Activated CD4-positive, alpha-beta memory T cell treated with anti-CD3 and anti-CD28 coated beads, Interleukin-2, amount 10 ng/mL, durations not matched to agents 7 days and 5 days (primary cell): ENCODE measurements at places on chromosomes 16 and 17.

DNA sequence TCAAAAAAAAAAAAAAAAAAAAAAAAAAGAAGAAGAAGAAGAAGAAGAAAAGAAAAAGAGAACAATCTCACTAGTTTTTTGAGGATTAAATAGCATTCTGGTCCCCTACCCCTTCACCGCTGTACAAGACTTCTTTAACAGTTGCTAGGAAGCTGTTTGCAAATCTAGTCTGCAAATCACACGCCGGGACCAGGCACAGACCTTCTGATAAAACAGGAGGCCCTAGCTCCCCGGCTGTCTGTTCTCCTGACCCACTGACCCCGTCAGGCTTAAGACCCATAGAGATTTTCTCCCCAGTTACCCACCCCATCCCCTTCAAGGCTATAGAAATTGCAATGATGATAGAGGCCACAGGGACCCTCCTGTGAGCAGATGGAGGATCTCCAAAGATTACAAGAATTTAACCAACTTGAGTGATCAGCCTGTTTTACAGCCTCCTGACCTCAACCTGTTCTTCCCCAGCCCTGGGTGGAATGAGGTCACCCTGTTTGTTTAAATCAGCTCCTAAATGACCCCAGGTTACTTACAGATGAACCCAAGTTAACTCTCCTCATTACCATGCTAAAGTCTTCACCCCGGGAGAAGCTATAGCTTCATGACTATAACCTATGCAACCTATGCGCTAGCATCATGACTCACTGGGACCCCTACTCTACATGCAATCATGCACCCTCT lies 11.8 kb upstream of the SULT1A1 start:
- DNase-seq: no peak

DNA sequence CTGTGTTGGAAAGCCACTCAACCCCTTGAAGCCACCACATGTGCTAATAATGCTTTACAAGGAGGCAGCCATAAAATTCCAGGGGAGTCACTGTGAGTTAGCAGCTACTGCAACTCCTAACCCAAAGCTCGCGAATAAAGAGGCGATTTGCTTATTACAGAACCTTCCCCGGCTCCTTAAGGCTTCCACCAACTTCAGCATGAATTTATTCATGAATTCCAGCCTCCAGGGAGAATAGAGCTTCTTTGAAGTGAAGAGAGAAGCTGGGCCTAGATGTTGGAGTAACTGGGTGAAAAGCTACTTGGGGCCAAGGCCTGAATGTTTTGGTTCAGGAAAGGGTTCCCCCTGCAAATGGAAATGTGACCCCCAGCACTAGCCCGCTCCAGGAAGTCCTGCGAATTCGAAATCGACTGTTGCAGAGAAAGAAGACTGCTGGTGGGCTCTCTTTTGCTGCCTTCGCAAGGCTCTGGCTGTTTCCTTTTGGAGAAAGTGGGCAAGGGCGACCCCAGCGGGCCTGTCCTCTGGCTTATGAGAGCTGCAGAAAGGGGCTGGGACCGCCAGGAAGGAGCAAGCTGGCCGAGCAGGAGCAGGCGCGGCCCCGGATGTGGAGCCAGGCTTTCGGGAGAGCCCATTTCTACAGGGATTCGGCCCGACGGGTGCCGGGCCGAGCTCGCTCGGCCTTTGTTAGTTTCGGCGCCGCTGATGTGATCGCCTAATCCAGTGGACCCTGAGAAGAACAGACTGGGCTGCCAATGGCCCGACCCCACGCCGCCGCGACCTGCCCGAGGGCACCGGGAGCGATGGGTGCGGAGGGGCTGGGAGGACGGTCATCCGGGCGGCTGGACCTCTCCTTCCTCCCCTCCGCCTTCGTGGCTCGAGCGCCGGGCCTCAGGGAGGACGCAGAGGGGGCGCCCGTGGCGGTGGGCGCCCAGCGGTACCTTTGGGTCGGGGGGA lies 7.6 kb downstream of the CBX8 start:
- no peak for DNase-seq

DNA sequence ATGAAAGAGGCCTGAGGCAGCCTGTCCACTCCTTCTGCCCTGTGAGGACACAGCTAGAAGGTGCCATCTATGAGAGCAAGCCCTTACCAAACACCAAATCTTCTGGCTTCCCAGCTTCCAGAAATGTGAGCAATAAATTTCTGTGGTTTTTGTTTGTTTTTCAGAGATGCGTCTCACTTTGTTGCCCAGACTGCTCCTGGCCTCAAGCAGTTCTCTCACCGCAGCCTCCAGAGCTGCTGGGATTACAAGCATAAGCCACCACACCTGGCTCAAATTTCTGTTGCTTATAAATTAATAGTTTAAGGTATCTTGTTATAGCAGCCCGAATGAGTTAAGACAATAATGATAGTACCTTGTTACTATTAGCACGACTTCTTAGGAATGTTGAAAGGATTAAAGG lies 12.5 kb upstream of the SLC16A11 start:
- DNase-seq: no peak

DNA sequence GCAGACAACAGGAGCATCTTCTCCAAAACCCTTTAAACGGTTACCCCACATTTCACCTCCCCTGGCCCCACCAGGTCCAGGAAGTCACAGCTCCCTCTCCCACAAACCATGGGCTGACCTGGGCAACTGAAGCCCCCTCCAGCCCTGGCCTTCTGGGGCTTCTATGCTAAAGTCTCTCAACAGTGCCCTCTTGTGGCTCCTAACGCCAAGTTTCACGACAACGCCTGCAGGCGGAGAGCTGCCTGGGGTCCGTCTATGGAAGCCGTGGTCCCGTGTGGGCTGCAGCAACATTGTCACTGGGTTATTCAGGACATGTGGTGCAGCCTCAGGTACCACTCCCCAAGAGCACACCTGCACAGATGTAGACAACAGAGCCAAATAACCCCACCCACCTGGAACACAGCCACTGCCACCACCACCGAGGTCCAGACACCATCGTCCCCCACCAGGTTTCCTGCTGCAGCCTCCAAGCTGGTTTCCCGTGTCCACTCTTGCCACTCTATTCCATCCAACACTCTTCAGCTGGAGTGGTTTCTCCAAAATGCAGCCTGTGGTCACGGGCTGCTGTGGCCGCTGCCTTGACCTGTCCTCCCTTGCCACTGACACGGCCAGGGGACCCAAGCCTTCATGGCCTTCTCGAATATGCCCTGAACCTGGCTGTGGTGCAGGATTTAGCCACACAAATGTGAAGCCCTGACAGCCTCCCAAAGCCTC lies 19.1 kb downstream of the C16orf95 start:
- peak; percentile 37 for DNase-seq

DNA sequence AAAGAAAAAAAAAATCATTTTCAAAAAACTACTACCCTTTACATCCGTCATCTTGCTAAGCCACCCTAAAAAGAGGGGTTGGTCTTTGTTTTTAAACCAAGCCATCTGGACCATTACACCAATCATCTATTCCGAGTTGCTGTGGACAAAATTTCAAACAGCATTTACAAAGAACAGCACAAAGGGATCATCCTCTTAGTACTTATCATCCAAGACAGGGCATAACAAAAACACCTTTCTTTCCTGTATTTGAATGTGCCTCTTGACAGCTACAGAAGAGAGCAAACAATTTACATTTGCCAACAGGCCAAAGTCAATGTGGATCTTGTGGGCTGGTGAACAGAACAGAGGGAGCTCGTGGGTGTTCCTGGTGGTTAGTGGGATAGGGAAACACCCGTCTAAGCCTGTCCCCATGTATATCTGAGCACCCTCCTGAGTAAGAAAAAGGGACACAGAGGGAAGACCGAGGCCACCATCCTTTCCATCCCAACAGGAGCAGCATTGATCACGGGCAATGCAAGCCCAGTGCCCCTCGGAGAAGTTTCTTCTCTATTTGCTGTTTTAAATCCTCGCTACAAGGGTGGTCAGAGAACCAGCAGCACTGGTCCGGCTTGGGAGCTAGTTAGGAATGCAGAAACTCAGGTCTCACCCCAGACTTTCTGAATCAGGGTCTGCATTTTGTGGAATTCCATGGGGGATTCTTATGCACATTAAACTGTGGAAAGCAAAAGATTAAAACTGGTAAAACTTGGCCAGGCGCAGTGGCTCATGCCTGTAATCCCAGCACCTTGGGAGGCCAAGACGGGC lies 1.9 kb downstream of the SLC39A11 start:
- no peak for DNase-seq

- peak; percentile 18 for DNase-seq
Observed at GRCh38 chr16:48101069-48101674, 54.6 kb downstream of the ABCC12 start.

DNA sequence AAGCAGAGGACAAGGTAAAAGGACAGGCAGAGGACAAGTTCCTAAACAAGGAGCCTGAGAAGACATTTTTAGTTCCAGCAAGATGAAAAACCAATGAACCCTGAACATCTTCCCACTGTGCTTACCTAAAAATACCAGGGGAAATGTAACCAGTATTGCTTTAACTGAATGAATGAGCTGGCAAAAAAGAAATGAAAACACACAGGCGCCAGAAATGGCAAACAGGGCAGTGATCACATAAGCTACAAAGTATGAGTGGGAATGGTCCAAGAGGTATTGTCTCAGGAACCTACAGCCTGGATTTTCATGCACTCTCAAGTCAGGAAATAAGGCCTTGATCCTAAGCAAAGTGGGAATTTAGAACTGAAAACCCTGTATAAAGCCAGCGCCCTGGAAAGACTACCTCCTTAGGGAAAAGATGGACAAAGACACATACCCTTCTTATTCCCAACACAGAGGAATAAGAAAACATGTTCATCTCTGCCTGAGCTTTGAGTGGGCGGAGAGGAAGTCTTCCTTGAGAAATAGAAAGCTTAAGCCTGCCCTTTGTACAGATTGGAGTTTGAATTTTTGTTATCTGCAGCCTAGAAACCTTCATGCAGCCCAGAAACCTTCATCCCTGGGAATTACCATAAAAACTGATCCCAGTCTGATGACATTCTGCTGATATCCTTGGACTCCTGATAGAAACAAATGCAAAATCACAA lies 2.1 kb downstream of the CMTM2 start:
- DNase-seq: no peak

GRCh38 chr16:57377080-57377841 lies 5.0 kb downstream of the CX3CL1 start:
- DNase-seq: no peak

GRCh38 chr17:39699818-39700147 lies at the start of gene ERBB2:
Gene ERBB2 (plus strand): TSS chr17:39700064. CDS start chr17:39700239, 175 bp downstream.
- no peak for DNase-seq

GRCh38 chr16:85535352-85536072 lies 77.6 kb upstream of the GSE1 start:
- DNase-seq: no peak

- no peak for DNase-seq
Observed at GRCh38 chr17:74798239-74798707, 22.1 kb upstream of the NAT9 start.

DNA sequence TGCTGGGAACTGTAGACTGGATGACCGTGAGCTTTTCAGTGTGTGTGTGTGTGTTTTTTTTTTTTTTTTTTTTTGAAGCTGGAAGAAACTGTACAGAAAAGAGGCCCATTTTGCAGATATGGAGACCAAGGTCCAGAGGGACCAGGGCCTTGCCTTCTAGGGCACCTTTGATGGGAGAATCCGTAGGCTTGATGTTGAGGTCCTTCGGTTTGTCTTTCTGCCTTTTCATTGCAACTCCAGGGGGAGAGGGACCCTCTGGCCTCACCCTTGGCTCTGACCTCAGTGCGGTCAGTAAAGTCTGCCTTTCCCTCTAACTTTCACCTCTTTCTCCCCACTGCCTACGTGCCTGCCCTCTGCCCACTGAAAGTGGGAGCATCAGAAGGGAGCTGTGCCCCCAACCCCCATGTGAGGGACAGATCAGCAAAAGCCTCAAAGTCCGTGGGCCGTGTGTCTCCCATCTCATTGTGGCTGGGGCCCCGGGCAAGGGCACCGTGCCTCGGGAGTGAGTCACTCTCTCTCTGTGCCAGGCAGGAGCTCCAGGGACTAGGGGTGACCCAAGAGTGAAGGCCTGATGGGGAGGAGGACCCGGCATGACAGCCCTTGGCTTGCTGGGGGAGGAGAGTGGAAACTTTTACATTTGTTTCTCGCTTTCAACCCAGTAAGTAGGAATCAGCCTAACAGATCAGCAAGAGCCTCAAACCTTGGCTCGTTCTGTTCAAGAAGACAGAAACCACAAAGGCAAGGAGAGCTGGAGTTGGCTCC lies 123.6 kb downstream of the CMIP start:
- DNase-seq: no peak

DNA sequence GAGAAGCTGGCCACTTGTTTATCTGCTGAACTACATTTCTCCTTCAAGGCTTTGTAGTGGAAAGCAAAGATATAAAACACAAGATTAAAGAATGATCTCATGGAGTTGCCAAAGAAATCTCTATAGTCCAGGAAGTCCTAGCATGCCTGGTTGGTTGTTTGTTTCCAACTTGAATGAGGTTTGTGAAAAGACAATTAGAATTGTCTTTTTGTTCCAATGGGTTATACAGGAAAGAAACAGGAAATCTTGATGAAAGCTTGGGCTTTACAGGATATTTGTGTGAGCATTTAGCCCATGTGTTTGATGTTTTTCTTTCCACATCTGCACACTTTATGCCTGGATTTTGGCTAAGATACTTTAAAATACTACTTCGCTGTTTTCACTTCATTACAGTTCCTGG lies 273.4 kb downstream of the CEP112 start:
- DNase-seq: no peak

GRCh38 chr17:71963351-71963750 lies 157.5 kb upstream of the SOX9 start:
- DNase-seq: no peak

DNA sequence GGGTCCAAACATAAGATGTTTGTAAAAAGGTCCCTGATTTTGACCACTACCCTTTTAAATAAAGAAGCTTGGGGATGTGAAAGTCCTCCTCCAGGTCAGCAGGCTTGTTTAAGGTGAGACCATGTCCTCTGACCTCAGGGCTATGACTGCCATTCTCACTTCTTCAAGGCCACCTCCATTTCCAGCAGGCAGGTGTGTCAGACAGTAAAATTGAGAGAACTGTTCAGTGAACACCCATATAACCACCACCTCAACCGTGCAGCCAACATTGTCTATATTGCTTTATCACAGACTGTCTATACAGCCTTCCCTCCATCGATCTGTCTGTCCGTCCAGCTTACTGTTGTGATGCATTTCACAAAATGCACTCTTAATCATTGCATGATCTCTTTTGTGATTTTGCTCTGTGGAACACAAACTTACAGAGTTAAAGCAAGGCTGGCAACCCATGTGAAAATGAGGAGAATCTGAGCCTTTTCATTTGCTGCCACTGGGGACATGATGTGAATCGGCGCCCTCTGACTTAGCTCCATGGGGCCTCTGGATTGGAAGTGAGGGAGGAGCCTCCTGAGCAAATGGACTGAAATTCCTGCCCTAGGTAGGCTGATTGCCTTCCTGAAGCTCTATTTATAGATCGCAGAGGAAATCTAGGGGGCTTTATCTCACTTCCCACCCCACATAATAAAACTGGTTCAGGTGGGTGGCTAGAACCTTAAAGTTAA lies 53.8 kb downstream of the ZNRF1 start:
- no peak for DNase-seq

DNA sequence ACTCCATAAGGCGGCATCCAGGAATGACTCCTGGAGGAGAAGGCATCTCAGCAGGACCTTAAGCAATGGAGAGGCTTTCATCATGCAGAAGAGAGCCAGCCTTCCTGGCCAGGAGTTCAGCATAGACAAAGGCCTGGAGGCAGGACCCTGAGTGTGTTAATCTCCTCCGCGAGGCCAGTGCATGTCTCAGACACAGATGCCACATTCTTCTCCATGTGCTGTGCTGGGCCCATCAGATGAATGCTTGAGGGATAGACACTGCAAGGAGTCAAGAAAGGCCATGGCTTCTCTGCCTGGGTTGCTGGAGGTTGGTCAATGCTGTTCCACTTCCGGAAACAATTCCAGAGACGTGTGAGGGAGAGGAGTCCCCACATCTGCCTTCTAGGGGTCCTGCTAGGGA lies 147.5 kb downstream of the IRX5 start:
- DNase-seq: no peak

GRCh38 chr17:80257716-80258213 lies 2.9 kb upstream of the RNF213 start:
- no peak for DNase-seq

- DNase-seq: no peak
Observed at GRCh38 chr17:74123350-74123749, 80.1 kb upstream of the RPL38 start.
